ENCODE measurements at places on chromosomes 2 and 18.
A peak's percentile ranks its signal among the peaks of the same experiment; 100 is the strongest.

- no peak for DNase-seq
Measured at GRCh38 chr2:111905990-111906735, 7.8 kb downstream of the MERTK start.

DNA sequence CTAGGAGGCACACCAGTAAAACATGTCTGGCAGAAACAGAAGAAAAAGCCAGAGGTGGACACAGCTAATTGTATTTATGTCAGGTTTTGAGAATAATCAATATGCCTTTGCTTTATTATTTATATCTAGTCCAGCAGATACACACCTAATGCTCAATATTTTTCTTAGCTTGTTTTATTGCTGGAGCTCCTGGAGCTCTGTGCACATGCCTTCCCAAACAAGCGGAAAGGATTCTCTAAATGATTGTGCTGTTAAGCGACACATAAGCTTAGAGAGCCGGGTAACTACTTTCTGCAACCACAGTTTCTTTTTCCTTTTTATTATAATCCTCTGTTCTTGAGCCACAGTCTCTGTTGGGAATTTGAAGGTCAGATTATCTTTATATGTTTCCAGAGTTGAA is 177.3 kb upstream of the ST6GAL2 start:
- DNase-seq = no peak

DNA sequence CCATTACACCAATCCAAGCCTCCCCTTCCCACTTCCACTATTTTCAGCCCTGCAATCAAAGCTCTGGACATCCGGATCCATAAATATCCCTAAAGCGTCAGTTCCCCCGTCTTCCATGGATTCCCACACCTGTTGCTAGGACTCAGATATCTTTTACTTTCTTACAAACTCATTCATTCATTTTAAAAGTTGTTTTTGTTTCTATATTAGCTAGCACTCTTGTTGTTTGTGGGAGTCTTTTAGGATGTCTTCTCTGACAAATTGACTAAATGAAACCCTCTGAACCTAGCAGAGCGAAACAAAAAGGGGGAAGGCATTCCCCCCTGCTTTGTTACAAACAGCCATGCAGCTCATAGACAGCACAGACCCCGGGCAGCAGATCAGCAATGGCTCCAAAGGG is 9.0 kb upstream of the NBAS start:
- DNase-seq = no peak

DNA sequence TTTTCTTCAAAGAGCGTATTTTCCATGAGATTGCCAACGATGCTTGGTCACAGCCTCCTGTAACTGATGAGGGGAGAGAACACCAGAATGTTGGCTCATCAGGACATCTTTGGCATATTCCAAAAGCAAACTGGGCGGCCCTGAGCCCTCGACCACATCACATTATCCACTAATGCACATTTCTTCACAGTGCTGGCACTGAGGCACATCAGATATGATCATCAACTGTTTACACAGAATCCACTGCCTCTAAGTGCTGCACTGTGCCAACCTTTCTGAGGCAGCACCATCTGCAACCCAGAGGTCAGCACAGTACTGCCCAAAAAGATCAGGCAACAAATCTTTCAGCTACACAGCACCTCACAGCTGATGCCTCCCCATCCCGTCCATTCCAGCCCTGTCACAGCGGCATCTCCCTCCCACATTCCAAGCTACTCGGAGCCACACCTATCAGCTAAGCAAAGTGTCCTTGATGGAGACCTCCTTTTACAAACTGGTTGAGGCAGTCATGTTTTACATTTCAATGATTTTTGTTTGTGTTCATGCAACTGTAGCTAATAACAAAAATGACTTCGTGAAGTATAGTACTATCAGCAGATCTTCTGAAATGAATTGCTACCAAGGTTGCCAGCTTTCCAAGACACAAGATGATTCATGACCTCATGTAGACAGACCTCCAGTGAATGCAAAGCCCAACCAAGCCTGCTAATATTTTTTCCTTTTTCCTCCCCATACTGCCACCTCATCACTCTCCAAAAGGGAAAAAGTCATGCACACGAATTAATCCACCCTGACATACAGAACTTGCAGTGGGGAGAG is 32.3 kb downstream of the MYO5B start:
- DNase-seq = no peak

- no peak for DNase-seq
Measured at GRCh38 chr2:169073963-169074751, 4.8 kb downstream of the DHRS9 start.

DNA sequence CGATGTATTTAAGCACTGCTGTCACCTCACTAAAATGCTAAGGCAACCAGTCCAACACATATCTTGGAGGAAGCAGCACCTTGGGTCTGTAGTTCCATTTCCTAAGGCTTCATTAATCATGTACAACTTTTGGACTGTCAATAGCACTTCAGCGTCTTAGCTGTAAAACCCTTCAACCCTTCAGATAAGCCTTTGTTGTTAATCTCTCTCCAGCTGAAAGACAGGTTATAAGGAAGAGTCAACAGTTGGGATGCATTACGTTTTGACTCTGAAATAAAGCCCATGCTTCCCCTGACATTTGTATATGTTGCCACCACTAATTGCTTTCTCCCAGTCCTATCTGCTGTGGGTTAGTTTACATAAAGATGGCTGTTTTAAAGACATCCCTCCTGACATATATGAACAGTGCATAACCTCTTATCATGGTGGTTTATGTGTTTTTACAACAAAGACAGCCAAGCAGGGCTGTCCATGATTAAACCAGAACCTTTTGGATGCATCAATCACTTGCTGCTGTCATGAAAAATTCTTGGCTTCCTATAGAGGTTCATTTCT is 81.5 kb downstream of the EPHA4 start:
- DNase-seq = no peak

GRCh38 chr2:43541165-43541564 is 54.7 kb downstream of the THADA start:
- DNase-seq = no peak

DNA sequence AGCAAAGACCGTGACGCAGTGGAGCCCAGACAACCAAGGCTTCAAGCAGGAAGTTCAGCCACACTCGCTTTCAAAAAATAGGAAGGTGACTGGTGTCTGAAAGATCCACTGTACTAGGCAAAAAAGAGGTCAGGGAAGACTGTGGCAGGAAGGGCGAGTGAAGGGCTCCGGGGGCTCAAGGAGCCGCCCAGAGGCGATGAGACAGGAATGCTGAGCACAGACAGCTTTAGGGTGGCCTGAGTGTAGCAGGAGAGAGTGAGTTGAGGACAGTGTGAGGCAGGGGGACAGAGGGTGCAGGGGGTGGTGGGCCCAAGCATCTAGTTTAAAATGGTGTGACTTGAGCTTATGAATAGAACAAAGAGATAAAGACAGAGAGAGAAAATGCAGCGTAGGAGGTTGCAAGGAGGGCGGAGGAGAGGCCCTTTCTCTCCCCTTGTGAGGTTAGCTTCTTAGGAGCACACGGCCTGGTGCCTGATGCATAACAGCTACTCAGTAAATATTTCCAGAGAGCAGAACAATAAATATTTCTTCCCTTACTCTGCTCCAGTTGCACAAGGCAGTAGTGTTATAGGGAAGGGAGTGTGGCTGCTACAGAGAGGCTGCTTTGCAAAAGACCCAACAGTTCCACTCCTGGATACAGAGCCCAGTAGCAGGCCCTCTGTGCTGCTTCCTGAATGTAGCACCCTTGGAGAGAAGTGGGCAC is 789.7 kb upstream of the RAB6C start:
- no peak for DNase-seq

DNA sequence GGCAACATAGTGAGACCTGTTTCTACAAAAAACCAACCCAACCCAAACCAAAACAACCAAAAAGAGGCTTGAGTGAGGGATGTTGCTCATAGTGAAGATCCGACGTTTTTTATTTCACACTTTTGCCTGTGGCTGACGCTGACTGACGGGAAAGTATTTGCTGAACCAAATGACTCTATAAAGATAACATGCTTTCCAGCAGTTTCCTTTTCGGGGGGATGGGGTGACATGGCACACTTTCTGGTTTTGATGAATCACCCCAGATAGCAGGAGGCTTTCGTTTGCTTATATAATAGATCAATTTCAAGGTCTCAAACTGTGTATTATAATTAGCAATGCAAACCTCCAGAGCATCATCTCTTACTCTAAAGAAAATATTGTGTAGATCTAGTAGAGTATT is 150.8 kb downstream of the AQP4 start:
- no peak for DNase-seq

GRCh38 chr18:7363338-7363737 is 132.4 kb downstream of the LRRC30 start:
- DNase-seq = no peak

DNA sequence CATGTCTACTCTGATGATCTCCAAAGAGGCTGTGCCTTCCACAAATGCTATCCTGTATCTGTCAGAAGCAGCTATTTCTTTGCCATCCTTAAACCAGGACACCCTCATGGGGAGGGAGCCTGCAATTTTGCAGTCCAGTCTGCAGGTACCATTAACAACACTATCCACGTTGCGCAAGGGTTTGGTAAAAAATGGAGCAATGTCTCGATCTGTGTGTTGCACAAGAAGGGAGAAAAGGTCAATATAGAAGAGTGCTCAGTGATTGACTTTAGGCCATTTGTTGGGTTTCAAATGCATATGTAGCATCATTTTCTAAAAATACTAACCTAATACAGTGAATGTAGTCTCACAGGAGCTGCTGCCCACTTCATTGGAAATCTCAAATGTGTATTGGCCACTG is 74.3 kb downstream of the TTN start:
- no peak for DNase-seq

DNA sequence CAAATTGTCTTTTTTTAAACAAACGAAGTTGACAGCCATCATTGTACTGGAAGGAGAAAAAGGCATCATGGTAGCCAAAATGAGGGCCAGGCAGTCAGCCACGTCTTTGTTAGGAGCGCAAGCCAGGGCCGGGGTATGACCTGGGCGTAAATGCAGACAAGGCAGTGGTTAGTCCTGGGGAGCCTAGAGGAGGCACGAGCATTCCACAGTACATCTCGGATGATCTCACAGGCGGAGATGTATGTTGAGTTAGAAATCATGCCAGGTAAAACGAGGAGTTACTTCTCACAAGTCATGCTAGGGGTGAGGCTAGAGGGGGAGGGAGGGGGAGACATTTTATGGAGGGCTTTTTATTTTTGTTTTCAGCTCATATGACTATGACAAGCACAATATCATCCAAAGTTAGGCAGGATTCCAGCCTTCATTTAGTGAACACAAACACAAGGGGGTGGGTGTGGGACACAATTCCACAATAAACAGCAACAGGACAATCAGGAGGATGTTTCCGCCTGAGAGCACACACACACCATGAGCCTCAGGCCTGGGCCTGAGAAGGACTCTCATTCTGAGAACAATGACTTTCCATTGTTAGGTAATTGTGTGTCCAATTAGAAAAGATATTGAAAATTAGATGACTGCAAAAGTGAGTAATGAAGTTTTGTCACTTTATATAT is 64.4 kb upstream of the PGAP1 start:
- DNase-seq = no peak

DNA sequence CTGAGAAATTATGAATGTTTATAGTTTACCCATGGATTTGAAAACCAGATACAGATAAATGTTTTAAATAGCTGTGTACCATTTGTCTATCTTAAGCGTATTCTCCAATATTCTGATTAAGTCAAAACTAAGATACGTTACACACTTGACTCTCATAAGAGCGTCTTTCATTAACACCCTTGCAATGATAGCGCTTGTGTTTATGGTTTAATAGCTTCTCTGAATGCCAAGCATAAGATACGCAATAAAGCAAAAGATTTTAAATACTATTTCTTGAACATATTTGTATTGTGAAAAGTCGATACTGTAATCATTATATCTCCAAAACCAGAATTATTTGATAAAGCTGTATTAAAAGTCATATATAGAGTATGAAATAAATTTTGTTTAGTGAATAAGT is 3.0 kb downstream of the CALCRL start:
- no peak for DNase-seq

DNA sequence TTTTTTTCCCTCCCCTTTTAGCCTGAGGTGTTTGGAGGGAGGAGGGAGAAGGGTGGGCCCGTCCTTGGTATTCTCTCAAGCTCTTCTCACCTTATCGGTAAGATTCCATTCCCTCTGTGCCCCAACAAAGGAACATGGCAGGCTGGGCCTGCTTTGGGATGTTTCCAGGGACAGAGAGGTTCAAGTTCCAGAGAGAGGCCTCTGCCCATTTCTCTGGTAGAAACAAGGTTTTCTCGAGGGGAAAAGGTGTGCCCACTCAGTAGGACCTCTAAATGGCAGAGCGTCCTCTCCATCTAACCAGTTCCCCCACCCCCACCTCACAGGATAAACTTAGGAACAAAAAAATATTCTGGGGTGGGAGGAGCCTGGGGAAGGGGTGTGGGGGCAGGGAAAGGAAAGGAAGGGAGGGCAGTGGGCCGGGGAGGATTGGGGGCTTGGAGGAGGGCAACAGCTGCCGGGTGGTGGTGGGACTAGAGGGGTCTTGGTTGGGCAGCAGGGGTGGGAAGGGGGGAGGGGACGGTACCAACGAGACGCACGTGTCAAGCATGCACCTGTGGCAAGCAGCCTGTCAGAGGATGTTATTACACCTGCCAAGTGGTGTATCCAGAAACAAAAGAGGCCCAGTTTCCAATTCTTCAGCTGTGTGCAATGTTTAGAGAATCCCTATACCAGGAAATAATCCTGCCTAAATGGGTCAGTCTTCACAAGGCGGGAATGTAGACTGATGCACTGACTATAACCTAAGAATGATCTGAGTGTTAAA is 2.1 kb downstream of the PCBP1 start:
- DNase-seq = peak; percentile 54

GRCh38 chr2:116545286-116546068 is 1269.0 kb upstream of the DDX18 start:
- DNase-seq = no peak

DNA sequence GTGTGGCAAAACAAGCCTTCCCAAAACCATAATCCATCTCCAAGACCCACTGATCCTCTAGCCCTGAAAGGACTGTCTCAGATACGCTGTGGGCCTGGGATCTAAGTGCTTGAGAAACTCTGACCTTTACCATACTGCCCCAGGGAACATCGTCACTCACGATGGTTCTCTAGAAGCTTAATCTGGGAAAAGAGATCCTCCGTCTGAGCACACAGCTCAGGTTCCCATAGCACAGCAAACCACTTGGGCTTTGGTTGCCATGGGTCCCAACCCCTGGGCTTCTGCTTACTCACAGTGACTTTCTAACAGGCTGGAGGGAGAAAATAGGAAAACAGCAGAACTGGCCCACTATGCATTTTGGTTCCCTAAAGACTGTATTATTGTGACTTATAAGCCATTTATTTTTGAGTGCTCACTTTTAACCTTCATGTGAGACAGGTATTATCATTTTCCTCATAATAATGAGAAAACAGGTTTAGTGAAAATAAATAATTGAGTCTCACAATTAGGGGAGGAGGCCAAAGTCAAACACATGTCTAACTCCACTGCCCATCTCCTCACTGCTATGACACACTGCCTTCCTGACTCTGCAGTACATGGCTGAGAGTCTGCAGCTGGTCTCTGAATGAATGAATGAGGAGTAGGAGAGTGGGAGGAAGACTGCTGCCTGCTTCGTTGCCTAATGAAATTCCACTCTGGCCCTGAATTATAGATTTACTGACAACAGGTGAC is 46.7 kb downstream of the REEP1 start:
- DNase-seq = no peak

GRCh38 chr2:124131276-124131675 is 106.2 kb downstream of the CNTNAP5 start:
- DNase-seq = no peak
